T1000 (cell line): ENCODE measurements at places on chromosomes 3 and 15.

DNA sequence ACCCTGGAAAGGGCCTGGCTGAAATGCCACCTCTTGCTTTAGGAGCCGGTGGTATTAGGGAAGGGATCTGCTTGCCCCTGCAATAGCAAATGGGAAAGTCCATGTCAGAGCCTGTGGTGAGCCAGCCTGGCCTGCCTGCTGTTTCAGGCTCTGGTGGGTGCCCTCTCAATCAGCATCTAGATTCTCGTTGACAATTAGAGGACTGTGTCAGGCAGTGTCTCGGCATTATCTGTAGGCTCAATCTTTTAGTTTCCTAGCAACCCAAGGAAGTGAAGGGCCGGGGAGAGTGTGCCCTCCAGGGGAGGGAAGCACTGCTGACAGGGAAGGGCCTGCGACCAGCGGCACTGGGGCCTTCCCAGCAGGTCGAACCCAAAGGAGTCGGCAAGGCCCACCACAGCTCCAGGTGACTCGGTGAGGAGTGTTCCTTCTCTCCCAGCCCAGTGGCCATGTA lies 42.1 kb downstream of the TLE3 start:
- DNase-seq, result no peak

- DNase-seq, result no peak
Measured at GRCh38 chr15:31504462-31504839, 177.8 kb downstream of the KLF13 start.

DNA sequence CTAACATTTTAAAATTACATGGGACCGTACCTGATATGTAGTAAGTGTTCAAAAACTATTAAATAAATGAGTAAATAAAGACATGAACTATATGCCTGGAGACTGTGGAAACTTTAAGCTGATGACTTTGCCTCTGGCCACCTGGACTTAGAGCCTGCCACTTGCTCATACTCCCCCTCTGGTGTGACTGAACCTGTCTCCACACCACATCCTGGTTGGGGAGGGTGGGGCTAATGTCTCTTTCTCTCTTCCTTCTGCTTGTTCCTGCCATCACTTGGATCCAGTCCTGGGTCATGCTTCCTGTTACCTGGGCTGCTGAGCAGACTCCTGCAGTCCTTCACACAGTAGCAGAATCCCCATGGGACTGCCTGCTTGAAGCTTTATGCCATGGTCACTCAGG lies 8.2 kb upstream of the TMEM158 start:
- DNase-seq, result no peak

DNA sequence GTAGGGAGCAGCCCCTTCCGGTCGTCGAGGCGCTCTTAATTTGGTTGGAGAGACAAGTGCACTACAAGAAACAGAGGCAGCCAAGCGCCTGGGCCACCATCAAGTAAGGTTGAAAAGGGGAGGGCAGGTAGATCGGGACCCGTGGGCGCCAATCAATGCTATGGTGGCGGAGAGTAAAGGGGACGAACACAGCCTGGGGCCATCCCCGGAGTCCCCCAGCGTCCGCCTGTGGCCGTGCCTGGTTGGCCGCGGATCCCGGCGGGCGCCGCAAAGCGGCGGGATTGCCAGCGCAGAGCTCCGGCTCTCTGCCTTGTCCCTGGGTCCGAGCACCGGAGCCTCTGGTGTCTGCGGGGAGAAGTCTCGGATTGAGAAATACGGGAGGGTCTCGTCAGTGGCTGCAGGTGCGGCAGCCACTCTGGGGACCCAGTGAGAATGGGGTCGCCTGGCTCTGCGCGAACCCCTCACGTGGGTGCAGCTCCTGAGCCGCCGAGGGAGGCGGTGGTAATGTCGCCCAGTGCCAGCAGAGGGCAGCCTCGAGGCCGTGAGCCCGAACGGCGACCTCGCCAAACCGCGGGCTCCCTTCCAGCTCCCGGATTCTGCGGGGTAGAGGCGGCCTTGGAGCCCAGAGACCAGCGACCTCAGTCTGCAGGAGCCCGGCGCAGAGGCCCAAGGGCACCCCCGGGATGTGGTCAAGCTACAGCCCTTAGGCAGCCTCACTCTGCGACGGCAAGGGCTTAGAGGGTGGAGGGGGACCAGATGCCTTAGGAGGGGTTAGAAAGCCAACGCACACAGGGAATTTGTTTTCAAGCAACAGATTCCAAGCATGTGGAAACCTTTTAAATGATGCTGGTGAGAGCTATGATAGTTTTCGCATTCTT lies 10.8 kb downstream of the FOXL2 start:
- DNase-seq, result peak; percentile 41

- no peak for DNase-seq
Measured at GRCh38 chr3:150738688-150739087, 24.3 kb downstream of the SIAH2 start.

DNA sequence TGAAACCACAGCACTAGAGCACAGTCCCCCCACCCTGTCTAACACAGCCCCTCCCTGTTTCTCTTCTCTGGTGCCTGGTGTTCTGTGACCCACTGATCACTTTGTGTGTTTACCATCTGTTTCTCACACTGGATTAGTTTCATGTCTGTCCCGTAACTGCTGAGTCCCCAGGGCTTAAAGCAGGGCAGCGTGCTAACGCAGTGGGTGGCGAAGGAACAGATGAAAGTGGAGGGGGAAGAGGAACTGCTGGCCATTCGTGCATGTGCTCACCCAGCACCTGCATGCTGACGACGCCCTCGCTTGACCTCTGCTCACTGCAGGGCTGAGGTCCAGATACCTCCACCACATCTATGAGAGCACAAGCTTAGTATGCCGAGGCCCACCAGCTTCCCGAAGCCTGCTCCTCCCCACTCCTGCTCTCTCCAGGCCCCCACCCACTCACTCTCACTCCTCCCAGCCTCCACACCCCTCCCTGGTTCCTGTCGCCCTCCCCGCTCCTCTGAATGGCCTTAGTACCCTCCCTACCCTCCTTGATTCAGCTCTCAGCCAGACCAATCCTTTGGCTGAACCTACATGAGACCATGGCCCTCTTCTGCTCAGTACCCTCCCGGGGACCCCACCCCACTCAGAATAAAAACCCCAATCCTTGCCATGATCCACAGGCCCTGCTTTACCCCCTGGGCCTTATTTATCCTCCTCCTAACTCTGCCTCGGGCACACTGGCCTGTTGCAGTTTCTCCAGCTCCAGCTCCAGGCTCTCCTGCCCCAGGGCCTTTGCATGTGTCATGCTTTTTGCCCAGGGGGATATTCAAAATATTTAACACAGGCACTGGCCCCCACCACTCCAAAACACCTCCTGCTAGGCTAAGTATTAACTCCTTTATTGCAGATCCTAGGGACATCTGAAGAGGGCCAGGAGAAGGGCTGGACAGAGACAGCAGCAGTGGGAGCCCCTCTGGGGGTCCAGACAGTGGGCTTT lies 15.1 kb upstream of the IQSEC1 start:
- DNase-seq, result no peak

DNA sequence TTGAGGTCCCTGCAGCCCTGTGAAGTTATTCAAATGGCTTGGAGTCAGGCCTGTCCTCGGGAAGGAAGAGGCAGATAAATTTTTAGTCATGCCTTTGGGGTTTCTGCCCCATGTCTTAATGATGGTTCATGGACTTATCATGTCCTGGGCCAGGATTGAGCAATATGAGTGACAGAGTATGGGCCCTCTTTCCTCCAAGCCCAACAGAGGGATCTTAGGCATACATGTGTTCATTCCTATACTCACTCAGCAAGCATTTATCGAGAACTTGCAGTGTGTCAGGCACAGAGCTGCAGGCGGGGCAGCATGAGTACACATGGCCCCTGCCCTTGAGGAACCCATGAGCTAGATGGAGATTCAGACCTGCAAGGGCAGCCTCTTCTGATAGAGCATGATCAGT lies 6.2 kb downstream of the ESYT3 start:
- no peak for DNase-seq

DNA sequence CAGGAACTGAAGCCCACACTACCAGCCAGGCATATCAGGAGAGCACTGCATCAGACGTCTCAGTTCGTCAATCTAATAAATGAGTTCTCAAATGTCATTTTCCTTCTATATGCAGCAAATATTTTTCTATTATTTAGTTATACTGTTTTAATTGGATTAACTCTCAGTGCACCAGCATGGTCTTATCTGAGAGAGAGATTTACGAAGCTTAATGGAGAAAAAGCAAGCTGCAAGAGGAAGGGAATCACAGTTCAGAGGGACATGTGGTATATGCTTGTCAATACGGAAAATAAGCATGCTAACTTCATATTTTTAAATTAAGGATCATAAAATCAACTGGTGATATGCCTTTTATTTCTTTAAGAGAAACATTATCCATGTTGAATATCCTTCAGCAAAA lies 213.1 kb upstream of the NECTIN3 start:
- DNase-seq, result no peak

DNA sequence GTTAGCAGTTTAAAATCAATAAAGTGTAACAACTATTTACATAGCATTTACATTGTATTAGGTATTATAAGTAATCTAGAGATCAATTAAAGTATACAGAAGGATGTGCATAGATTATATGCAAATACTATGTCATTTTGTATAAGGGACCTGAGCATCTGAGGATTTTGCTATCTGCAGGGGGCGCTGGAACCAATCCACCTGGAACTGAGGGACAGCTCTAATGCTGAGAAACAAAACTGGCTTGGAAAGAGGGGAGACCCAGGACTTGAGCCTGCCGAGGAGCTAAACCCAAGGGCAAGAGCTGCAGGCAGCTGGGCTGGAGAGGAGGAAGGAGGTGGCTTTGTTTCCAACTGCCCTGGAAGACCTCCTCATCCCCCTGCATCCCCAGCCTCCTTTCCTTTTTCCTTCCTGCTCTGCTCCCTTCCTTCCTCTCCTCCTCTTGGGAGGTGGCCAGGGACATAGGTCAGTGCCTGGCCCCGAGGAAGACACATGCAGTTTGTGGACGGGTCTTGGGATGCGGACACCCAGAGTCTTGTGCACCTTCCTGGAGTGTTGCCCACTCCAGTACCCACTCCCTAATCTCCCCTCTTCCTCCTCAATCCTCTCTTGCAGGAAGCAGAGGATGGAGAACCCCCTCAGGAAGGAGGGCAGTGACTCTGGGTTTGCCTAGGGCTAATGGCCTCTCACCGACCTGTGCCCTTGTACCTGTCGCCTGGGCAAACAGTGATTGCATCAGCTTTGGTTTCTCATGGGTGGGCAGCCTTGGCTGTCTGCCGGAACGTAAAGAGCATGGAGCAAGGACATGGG lies 825 bp upstream of the RTP3 start:
- no peak for DNase-seq

- no peak for DNase-seq
Measured at GRCh38 chr3:181183764-181184163, 194.2 kb upstream of the DNAJC19 start.

GRCh38 chr15:99128411-99128810 lies 23.5 kb downstream of the SYNM start:
- DNase-seq, result no peak

DNA sequence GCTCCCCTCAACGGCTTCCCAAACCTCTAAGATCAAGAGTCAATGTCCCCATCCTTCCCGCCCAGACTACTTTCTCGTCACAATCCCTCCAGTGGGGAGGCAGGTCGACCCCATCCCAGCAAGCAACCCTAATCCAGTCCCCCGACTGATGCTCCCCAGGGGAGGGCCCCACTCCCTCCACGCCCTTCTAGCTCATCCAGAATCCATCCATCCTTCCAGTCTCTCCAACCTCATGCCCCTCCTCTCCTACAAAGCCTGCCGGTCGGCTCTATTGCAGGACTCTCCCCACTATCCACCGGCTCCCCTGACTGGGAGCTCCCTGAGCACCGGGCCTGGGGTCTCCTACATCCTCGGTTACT lies 1.3 kb downstream of the ADAMTS7 start:
- DNase-seq, result no peak

DNA sequence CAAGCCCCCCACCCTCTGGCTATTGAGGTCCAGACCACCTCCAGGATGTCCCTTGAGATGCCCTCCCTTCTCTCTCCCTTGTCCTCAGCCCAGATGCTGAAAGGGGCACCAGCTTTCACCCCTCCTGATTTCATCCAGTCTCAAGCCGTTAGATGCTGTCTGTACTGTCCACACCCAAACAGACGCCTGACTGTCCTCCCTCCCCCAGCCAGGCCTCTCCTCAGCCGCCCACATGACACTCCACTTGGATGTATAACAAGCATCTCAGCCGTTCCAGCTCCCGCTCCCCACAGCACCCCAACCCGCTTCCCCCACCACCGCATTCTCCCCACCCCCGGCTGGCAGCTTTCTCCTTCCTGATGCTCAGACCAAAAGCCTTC lies 25.0 kb upstream of the CYP11A1 start:
- no peak for DNase-seq

DNA sequence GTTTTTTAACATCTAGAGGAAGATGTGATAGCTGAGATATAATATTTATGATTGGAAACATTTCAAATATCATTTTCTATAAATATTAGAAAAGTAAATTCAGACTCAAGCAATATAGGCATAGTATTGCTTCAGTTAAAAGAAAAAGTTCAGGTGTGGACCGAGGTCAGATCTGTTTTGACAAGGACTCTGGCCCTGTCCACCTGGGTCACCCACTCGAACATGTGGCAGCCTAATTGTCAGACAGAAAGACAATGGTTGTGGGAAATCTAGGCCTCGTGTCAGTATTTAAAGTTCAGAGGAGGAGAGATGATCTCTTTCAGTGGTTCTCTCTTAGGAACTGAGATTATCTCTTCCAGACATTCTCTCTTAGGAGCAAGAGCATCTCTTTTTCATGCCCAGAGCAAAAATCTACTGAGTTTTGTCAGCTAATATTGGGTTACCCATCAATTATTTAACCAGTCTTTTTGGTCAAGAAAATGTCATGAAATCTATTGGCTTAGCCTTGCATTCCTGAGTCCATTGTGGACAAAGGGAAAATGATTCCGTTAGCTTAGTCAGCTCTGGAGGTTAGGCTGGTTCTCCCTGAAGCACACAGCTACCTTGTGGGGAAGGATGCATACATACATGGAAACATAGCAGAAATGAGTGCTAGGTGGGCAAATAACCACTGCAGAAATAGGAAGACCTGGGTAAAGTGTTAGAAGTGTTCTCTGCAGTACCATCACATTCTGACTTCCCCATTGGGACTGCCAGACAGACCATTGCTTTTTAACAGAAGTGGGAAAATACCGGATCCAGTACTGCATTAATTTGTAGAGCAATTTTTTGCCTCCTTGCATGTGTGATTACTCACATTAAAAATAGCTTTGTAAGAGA lies 343.3 kb downstream of the GRM7 start:
- DNase-seq, result no peak

GRCh38 chr3:71010726-71011455 lies 572.6 kb downstream of the FOXP1 start:
- DNase-seq, result no peak

DNA sequence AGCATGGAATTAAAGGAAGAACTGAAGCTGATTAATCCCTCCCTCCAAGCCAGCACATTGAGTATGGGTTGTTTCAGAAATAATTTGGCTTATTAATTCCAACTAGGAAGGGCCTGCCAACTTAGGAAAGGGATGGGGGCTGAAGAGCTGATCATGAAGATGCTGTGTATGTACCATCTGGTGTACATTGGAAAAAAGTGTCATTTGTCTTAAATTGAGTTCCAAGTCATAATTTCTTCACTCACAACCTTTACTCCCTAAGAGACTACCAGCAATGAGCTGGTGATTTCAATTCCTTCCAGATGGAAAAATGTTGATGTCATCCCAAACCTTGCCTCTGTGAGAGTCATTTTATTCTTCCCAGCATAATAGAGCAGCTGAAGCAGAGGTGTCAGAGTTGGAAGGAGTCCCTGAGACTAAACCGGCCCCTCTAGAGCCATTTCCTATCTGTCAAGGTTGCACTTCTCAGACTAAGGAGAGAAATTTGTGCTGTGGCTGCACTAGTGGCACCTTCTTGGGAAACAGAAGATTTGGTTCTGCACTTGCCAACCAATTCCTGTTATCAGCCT lies 79.4 kb downstream of the GTPBP8 start:
- DNase-seq, result no peak
